ENCODE measurements at places on chromosomes 4 and X.

- no peak for DNase-seq
Observed at GRCh38 chrX:20181598-20182329, 40.1 kb upstream of the EIF1AX start.

GRCh38 chr4:41750121-41750625, 1.6 kb upstream of the PHOX2B start:
- DNase-seq, result no peak

DNA sequence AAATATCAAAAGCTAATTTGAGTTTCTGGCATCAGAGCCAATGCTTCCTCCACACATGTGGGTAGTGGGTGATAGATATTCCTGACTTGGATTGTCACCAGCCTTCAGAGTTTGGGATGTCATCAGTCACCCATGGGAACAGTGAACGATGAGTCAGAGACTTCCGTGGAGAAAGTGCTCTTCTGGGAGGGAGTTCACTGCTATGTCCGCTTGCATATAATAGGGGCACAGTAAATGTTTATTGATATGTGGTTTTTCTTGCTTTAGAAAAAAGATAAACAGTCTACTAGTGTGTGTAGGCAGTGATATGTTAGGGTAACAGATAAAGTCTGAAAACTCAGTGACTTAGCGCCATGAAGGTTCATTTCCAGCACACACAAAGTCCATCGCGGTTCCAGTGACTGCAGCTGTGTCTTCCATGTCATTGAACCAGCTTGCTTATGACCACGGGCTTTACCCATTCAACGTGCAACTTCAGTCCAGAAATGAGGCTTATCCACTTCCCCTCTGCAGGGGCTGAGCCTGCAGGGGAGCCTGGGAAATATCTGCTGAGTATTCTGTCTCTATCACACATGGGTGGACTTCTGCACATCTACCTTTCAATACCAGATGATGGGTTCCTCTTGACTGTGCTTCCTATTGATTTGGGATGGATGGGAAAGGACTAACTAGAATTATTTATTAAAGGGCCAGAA, 87.7 kb upstream of the WWC2 start:
- DNase-seq, result no peak

GRCh38 chrX:154135458-154136229, 8.4 kb upstream of the OPN1LW start:
- no peak for DNase-seq

DNA sequence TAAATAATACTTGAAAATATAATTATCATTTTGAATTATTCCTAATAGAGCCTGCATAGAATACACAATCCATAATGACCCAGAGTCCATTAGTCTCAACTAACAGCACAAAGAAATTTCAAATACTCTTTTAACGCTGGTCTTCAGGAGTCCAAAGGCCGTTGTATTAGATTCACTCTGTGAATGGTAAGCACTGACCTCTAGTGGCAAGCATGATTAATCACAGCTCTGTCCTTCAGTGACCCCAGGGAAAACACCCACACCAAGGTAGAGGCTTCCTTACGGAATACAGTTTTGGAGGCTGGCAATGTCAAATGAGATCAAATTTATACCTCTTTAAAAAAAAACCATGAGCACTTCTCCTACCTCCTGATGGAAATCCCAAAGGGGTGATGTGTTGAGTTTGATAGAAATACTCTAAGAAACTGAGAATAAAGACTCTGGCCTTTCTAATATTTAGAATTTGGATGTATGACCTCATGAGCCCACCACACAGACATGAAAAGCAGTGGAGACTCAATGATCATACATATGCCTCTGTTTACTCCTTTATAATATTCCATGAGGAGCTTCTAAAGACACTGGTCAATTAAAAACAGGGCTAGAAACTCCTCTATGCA, 147.2 kb upstream of the DKK2 start:
- no peak for DNase-seq

GRCh38 chrX:7076245-7076661, 71.3 kb upstream of the STS start:
- no peak for DNase-seq

DNA sequence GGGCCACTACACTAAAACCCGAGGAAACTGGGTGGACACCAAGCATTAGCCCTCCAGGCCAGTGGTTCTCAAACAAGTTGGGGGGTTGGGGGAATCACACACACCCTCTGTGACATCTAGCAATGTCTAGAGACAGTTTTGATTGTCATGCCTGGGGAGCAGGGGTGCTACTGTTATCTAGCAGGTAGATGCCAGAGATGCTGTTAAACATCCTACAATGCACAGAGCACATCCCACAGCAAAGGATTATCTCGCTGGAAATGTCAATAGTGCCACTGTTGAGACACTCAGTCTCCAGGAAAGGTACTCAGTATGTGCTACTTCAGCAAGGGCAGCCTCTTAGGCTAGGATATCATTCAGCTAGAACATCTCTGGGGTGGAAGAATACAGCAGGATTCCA, 1.3 kb downstream of the SMC1A start:
- DNase-seq, result no peak

DNA sequence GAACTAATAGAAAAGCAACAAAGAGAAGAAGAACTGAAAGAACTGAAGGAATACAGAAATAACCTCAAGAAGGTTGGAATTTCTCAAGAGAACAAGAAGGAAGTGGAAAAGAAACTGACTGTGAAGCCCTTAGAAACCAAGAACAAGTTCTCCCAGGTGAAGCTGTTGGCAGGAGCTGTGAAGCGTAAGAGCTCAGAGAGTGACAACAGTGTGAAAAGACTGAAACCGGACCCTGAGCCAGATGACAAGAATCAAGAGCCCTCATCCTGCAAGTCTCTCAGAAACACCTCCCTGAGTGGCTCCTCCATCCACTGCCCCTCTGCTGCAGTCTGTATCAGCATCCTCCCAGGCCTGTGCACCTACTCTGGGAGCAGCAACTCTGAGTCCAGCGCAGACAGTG, 8.4 kb upstream of the FHDC1 start:
- no peak for DNase-seq

- no peak for DNase-seq
Observed at GRCh38 chr4:120874792-120875774, 47.4 kb downstream of the PRDM5 start.

GRCh38 chrX:1391707-1392375, at the start of gene SLC25A6:
TSS of gene SLC25A6 (minus strand) at chrX:1392113. CDS start at chrX:1392009, 104 bp downstream.
- peak; percentile 99 for DNase-seq

DNA sequence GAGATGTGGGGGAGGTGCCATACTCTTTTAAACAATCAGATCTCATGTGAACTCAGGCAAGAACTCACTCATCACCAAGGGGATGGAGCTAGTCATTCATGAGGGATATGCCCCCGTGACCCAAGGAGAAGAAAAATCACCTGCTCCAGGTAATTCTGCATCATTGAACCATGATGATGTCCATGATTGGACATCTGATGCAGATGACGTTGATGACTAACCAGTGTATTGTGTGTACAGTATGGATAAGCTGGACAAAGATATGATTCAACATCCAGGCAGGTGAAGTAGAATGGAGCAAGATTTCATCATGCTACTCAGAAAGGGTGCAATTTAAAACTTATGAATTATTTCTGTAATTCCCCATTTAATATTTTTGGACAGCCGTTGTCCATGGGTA, 286.4 kb upstream of the SMIM31 start:
- DNase-seq, result no peak

DNA sequence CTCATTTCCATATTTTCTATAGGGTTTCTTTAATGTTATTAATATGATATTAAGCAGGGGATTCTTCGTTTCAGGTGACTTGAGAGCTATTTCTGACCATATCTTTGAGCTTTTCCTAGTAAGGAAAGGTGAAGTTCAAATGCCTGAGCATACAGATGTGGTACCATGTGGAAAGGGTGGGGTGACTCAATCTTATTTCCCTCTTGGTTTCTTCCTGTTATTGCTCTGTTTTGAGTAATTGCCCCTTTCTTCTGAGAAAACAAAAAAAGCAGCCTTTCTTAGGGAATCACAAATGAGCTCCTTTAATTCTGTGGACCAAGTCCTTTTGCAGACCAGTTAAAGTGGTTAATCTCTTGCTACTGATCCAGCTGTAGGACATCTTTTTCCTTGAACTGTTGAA, 41.0 kb upstream of the AGA start:
- DNase-seq, result no peak

- DNase-seq, result no peak
Observed at GRCh38 chrX:44891642-44892041, 18.7 kb downstream of the KDM6A start.

DNA sequence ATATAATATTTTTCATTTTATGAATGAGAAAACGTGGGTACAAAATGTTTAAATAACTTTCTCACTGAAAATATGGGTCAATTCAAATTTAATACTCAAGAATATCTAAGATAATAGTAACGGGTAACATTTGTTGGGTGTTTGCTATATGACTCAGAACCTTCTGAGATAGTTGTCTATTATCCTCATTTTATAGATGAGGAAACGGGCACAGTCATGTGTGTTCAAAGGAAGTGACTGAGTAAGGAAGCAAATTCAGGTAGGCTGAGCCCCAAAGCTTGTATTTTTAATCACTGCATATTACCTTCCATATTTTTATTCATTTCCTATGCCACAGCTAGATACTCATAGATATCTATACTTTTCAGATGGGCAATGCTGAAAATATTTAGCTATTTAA, 12.2 kb upstream of the CAMK2D start:
- no peak for DNase-seq

GRCh38 chr4:2101346-2102044, 42.4 kb downstream of the NAT8L start:
- DNase-seq, result no peak

DNA sequence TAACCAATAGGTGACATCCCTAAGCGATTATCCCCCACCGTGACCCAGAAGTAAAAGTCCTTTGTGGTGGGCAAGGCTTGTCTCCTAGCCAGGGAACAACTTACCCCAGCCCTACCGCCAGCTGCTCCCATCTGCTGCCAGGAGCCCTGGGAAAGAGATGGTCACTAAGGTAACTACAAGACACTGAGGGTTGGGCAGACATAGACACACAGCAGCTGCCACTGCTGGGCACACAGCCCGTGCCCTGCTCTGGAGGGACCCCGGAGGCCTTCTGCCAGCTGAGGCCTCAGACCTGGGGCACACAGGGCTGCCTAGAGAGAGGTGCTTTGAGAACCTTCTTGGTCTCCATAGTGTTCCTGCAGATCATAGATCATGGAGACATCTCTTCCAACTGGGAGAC, 53.0 kb upstream of the PROM1 start:
- DNase-seq, result no peak

DNA sequence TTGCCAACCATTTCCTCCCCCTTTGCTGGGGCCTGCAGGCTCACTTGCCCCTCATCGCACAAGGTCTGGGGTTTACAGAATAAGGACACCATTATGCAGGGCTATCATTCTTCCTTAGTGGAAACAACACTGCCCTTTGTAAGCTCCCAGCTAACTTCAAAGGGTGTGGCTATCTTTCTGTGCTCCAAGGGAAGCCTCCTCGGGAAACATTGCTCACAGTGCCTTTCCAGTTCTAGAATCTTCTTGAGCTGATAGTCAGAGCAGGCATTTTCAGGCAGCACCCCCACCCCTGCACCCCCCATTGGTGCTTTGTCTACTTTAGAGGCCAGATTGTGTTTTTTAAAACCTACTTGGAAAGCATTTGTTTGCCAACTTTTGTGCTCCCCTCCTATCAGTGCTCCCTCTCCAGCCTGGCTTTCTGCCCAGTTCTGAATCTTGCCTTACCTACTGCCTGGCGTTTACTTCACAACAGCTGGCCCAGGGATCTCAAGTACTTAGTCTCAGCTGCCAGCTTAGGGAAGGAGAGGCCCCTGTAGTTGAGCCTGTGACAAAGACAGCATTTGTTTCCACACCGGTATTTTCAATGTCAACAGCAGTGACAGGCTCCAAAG, 53.5 kb downstream of the PLAC1 start:
- no peak for DNase-seq

GRCh38 chrX:34426334-34426733, 230.8 kb downstream of the TMEM47 start:
- no peak for DNase-seq

Measured in stimulated activated CD8-positive, alpha-beta memory T cell treated with anti-CD3 and anti-CD28 coated beads, Interleukin-4, amount 100 ng/mL, for 4 hours (primary cell).